ENCODE measurements at places on chromosomes 1 and 21.

DNA sequence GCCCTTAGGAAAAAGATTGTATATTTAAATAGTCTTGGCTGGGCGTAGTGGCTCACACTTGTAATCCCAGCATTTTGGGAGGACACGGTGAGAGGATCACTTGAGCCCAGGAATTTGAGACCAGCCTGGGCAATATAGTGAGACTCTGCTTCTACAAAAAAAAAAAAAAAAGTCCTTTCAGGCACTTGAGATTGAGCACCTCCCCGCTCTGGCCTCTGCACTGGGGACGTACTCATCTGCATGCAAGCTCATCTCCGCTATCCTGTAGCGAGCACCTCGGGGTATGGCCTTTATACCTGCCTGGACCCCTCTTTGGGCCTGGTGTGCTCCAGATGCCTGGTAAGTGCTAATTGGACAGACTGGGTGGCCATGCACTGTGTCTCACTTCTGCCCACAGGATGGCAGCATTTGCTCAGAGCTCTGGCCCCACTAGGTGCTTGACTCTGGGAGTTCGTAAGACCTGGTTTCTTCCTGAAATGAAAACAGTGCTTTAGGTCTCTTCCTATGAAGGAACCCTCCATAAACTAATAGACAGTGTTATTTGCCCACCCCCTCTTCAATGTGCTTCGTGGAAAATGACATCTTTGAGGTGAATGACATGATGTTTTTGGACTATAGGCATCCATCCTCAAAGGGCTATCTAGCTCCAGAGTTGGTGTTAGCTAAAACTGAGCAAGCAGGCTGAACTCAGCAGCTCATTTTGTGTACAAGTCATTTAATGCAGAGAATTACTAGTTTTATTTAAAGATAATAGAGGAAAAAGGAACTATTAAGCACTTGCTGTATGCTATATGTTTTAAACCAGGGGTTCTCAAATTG is 61.7 kb upstream of the ADAR start:
- peak; percentile 81 for DNase-seq

GRCh38 chr1:160795951-160796383 is at the start of gene LY9:
LY9 (plus strand) TSS chr1:160796174; CDS start chr1:160796188, 14 bp downstream.
- DNase-seq: no peak

DNA sequence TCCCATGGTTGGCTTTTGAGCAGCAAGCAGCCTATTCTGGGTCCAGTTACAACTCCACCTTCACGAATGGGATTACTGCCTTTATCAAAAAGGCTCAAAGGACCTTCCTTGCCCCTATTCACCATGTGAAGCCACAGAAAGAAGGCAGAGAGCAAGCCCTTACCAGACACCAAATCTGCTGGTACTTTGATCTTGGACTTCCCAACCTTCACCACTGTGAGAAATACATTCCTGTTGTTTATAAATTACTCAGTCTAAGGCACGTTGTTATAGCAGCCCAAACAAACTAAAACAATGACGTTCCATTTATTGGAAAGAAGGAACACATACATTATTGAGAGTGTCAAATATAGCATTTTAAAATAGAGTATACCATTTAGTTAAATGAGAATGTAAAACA is 1557.9 kb downstream of the PLA2G4A start:
- DNase-seq: no peak

DNA sequence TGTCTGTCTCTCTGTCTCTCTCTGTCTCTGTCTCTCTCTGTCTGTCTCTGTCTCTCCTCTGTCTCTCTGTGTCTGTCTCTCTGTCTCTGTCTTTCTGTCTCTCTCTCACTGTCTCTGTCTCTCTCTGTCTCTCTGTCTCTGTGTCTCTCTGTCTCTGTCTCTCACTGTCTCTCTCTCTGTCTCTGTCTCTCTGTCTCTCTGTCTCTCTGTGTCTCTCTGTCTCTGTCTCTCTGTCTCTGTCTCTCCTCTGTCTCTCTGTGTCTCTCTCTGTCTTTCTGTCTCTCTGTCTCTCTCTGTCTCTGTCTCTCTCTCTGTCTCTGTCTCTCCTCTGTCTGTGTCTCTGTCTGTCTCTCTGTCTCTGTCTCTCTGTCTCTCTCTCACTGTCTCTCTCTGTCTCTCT is 873 bp upstream of the COL6A1 start:
- no peak for DNase-seq

GRCh38 chr1:205024679-205025078 is 18.3 kb upstream of the CNTN2 start:
- DNase-seq: no peak

GRCh38 chr1:26582836-26583460 is 53.4 kb downstream of the RPS6KA1 start:
- DNase-seq: peak; percentile 87

- DNase-seq: no peak
Measured at GRCh38 chr1:6348511-6349191, 44.9 kb downstream of the ACOT7 start.

GRCh38 chr21:40386294-40386911 is 460.6 kb downstream of the DSCAM start:
- DNase-seq: peak; percentile 81

- DNase-seq: peak; percentile 93
Measured at GRCh38 chr1:2212532-2213491, 15.3 kb upstream of the SKI start.

DNA sequence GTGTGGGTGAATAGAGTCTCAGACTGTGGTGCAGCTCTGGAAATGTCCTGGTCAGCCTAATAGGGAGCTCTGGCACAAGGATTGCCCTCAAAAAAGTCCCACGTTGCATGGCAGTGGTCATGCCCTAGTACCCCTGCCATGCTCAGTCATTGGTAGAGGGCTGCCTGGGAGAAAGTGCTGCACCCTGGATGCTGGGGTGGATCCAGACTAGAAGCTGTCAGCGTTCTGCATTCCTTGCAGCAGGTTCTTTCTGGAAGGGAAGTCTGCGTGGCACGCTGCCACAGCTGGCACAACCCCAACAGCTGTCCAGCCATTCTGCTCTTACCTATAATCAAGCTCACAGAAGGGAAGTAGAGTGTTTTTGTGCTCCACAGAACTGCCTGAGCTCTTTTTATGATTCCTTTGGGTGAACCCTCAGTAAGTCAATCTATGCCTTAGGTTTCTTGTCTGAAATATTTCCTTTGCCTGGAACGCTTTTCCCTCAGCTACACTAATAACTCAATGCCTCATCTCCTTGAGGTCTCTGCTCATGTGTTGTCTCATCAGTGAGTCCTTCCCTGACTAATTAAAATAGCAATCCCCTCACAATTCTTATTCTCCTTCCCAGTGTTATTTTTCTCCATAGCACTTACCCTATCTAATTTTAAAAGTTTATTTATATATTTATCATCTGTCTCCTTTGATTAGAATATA is 61.5 kb upstream of the JAK1 start:
- DNase-seq: peak; percentile 88

DNA sequence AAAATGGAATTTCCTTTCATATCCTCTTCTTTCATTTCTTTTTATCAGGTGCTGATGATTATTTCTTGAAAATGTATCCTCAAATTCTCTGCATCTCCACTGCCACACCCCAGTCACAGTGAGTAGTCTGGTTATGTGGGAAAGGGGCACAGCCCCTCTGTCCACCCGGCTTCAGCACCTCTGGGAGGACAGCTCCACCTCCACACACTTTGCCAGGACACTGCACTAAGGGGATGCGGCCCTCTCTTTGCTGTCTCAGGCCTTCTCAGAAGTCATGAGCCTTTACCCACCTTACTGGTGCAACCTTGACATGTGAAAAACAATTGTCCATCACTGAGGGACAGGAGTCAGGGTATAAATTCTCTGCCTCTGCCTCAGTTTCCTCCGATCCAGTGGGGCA is 433.1 kb downstream of the PCP4 start:
- no peak for DNase-seq

- DNase-seq: no peak
Measured at GRCh38 chr1:94741510-94741909, 78.6 kb upstream of the SLC44A3 start.

DNA sequence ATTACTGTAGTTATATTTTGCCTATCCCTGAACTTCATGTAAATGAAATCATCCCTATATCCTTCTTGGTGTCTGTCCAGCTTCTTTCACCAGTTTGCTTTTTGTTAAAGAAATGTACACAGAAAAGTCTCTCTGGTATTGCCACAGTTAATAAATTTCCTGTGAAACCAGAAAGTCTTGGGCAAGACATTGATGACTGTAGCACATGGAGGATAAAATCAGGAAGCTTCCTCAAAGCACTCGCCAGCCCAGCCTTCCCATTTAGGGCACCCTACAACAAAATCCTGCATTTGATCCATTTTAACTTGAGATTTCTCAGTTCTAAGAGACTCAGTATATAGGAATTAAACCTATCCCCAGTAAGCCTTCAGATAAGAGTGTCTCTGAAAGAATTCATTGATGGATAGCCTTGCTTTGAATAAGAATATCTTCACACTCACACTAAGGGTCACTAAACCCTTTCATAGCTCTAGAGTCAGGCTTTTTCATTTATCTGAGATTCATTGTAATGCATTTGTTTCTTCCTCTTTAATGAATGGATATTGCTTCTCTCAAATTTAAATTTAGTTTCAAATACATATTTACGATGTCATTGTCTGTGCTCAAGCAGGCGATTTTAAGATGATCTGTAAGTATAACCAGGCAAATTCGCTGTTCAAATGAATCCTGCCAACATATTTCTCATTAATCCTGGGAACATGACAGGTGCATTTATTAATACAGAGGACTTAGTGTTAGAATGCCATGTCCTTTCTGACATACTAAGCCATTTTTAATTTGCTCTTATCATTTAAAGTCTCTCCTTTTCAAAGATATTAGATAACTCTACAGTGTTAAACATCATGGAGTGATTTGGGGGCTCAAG is 153.1 kb downstream of the GRIK1 start:
- DNase-seq: no peak

DNA sequence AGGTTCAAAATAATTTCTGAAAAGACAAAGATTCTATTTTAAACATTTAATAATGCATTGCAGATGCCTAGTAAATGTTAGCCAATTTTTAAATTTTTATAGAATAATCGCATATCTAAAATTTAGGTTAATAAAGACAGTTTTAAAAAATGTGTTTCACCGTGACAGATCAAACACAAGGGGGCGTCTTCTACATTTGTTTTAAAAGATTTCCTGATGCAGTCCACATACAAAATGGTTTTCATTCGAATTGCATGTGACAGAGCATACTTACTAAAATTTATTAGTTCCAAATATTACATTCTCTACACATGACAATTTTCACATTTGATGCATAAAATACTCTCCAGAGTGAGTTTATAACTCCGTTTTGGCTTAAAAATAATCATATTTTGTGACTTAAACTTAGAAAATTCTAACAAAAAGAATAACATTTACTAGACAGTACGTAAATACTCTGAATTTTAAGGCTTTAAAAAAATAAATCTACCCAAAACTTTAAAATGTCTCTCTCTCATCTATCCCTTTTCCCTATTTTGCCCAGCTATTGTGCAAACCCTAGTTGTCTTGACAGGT is 75.5 kb downstream of the ADAMTS1 start:
- no peak for DNase-seq

DNA sequence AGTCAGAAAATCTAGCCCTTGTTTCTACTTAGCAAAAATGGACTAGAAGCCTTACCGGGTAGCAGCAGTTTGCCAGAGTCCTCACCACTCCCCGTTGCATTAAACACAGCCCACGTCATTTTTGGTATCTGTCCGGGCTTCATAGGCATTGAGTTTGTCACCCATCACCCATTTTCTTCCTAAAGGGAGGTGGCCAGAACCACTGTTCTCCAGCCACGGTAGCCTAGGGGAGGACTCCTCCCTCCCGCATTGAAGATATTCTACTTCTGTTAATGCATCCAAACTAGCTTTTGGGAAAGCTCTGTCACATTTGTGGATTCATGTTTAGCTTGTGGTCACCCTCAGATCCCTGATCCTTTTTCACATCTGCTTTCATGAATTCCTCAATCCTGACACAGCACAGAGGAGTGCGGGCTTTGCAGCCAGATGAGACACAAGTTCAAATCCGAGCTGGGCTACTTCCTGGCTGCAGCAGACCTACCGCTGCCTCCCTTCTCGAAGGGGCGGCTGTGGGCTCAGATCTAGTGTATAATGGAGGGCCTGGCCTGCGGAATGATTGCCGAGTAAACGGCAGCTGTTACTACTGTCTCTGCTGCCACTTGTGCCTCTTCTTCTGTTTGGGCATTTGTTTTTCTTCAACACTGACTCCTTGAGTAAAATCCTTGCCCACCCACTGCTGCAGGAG is 63.2 kb upstream of the EFHD2 start:
- DNase-seq: no peak

GRCh38 chr1:236148470-236148845 is 6.1 kb downstream of the GPR137B start:
- DNase-seq: no peak

- peak; percentile 75 for DNase-seq
Measured at GRCh38 chr21:42164064-42164789, 54.7 kb upstream of the ABCG1 start.

DNA sequence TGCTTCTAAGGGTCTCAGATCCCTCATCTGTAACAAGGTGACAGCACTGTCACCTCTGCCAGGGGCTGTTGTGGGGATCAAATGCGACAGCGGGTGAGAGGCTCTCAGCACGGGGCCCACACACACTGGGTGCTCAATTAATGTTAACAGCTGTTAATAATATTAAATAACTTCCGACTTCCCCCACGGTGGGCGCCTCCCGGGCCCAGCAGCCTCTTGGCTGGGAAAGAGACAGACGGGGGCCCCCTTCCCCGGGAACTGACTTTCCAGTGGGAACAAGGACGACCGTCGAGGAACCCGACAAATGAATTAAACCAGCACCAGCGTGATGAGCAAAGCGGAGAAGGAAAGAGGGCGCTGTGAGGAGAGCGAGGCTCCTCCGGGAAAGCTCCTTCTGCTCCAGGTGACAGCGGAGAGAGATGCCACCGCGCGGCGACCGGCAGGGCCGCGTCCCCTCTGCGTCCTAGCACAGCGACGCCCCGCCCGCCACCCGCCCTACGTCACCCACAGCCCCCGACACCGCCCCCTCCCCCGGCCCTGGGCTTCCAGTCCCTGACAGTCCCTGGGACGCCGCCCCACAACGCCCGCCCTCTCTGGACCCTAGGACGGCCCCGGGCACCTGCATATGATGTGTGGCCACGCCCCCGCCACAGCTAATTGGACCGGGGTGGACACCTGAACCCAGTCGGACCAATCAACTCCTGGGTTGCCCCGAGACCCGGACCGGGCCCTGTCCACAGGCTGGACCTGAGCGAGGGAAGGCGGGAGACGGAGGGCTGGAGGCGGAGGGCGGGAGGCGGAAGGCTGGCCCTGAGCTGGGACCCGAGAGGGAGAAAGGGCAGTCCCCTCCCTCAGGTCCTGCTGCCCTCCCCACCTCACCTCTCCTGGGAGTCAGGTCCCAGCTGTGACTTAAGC is 38.2 kb downstream of the MATN1 start:
- DNase-seq: peak; percentile 86

DNA sequence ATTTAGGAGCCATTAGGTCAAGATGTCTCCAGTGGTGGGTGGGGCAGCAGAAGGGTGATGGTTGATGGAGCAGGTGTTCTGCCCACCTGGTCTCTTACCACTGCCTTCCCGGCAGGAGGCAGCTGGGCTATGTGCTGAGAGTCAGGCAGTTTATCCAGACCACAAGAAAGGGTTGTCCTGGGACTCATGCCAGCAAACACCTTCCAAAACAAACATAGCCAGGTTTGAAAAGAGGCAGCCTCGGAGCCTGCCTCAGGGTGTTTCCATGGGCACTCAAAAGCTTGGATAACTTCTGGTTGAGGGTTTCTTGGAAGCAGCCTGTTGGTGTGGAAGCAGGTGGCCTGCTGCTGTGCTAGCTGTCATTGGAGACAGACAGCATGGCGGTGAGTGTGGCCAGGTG is 187.2 kb downstream of the PCP4 start:
- peak; percentile 90 for DNase-seq
